ENCODE measurements at places on chromosomes 5 and 9.

DNA sequence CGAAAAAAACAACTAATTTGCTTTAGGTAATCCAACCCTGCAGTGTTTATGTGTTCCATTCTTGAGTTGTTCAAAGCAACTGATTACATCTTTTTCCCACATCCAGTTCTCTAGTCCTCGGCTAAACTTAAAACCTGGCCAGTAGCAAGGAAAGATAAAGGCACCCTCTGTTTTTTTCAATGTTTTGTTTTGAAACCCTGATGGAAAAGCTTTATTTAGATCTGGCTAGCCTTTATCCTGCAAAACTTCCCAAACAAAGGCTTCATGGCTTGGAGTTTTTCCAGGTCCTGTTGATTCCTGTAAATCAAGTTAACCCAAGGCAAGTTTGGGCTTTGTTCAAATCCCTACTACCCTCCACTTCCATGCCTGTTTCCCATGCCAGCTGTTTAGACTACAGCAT lies 105.1 kb downstream of the CEMIP2 start:
- no peak for DNase-seq

- DNase-seq: no peak
Observed at GRCh38 chr9:34508463-34508862, 14.3 kb downstream of the ENHO start.

DNA sequence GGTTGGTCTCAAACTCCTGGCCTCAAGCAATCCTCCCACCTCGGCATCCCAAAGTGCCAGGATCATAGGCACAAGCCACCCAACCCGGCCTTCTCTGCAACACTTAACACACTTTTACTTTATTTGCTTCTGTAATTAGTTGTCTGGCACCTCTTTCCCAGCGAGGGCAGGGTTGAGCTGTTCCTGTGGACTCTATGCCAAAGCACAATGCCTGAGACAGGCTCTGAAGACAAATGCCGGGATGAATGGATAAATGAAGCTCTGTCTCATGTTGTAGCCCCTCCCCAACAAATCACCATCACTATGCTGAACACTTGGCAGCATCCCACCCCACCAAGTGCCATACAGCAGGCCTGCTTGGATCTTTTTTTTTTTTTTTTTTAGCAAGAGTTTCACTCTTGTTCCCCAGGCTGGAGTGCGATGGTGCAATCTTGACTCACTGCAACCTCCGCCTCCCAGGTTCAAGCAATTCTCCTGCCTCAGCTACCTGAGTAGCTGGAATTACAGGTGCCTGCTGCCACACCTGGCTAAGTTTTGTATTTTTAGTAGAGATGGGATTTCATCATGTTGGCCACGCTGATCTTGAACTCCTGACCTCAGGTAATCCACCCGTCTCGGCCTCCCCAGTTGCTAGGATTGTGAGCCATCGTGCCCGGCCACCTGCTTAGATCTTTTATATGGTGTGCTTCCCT lies 21.3 kb downstream of the GPX3 start:
- DNase-seq: no peak

- no peak for DNase-seq
Observed at GRCh38 chr9:3900673-3901318, 375.0 kb upstream of the RFX3 start.
